T-helper 2 cell (primary cell): ENCODE measurements at places on chromosomes 12 and 14.

GRCh38 chr12:66859751-66860440 is 181.0 kb upstream of the GRIP1 start:
- DNase-seq: no peak

DNA sequence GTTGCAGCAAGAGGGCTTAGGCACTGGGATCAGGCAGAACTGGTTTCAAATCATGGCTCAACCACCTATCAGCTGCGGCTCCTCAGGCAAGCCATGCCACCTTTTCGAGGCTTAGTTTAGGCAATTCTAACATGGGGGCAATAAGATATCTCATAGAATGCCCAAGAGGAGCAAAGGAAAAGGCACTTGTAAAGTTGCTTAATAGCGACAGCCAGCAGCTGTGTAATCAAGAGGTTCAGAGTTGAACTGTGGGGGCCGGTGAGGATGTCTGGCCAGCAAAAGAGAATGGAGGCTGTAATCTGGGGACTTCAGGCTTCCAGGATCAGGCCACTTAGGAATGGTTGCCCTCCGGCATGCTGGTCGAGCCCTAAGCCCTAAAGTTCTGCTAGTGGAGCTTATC is 3.0 kb upstream of the TCHP start:
- no peak for DNase-seq

GRCh38 chr12:77120156-77121085 is 55.1 kb upstream of the E2F7 start:
- no peak for DNase-seq

GRCh38 chr14:55062517-55063351 is 11.3 kb downstream of the MAPK1IP1L start:
- DNase-seq: no peak

GRCh38 chr14:23829736-23830471 is 123.7 kb upstream of the DHRS4 start:
- DNase-seq: no peak

DNA sequence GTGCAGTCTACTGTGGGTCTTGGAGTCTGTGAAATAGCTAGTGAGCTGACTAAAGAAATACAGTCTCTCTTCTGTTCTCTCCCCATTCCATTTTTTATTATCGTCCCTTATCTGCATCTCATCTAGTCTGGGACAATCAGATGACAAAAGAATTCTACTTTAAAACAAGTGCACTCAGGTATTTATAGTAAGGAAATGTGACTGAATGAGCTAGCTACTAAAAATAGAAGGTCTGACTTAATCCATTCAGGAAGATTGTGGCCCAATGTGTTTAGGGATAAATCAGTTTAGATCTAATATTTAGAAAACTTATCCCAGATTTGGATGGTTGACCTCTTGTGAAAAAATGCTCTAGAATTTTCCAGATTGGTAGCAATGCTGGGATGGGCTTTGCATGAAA is 126.8 kb upstream of the NRXN3 start:
- DNase-seq: no peak

GRCh38 chr12:62862259-62862881 is 72.6 kb downstream of the PPM1H start:
- DNase-seq: no peak

DNA sequence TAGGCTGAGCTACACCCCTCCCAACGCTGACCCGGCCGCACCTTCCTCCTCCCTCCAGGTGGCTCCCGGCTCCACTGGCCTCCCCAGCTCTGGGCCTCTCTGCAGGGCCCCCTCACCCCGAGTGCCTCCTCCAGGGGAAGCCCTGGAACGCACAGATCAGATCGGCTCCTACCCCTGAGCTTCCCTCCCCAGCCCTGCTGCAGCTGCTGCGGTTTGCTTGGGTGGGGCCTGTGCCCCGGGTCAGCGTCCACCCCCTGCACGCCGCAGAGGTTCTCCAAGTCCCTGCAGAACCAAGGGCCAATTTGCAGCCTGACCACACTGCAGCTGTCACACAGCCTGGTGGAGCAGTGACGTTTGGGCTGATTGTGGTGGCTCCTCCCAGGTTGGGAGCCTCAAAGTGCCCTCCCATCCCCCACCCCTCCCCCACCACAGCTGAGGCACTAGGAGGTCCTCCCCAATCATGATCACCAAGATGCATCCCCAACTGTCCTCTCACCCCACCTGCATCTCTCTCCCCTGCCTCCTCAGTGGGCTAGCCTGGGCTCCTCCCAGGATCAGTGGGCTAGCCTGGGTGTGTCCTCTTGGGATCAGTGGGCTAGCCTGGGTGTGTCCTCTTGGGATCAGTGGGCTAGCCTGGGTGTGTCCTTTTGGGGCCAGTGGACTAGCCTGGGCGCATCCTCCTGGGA is 12.8 kb upstream of the FBRSL1 start:
- DNase-seq: no peak
